ENCODE measurements at places on chromosomes 1 and 21.

GRCh38 chr1:70348399-70349165, 5.9 kb downstream of the ANKRD13C start:
- no peak for DNase-seq

DNA sequence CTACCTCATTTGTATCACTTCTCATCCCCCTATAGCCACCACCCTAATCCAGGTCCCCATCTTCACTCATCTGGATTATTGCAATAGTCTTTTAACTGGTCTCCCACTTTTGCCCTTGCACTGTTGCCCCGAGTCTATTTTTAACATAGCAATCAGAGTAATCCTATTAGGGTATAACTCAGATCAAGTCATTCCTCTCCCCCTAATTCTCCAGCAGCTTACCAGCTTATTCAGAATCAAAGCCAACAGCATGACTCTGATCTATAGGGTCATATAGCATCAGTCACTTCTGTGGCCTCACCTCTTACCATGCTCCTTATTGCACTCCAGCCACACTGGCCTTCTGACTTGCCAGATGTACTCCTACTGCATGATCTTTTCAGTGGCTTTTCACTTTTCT, 140.7 kb downstream of the PAPPA2 start:
- DNase-seq, result no peak

GRCh38 chr1:9253004-9253403, 18.4 kb downstream of the H6PD start:
- no peak for DNase-seq

DNA sequence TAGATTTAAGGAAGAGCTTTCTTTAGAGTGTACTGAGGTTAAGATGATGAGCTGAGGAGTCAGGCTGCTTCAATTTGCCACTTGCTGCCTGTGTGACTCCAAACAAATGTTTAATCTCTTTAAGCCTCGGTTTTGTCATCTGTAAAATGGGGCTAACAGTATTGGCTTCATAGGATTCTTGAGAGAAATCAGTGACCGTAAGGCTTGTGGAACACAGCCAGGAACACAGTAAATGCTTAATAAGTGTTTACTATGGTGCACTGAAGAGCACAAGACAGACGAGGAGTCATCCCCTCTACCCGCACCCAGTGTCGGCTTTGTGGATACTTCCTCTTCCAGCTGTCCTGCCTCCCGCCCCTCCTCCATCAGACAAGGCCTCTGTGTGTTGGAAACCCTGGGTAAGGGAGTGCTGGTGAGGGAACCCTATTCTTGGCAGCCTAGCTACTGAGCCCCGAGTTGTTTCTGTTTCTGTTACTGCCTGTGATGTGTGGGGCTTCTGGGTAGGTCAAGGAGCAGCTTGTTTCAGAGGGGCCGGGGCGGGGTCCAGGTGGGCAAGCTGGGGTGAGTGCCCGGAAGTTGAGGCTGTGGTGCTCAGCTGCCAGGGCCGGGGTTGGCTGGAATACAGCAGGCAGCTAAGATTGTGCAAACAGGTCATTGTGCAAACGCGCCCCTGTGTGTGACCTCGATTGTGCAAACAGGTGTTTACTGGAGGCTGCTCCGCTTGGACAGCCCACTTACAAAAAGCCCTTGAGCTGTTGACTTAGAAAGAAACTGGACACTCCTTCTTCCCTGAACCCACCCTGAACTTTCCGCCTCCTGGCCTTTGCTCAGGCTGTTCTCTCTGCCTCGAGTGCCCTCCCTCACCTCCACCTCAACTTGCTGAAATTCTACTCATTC, 4.0 kb upstream of the CSF3R start:
- peak; percentile 90 for DNase-seq

DNA sequence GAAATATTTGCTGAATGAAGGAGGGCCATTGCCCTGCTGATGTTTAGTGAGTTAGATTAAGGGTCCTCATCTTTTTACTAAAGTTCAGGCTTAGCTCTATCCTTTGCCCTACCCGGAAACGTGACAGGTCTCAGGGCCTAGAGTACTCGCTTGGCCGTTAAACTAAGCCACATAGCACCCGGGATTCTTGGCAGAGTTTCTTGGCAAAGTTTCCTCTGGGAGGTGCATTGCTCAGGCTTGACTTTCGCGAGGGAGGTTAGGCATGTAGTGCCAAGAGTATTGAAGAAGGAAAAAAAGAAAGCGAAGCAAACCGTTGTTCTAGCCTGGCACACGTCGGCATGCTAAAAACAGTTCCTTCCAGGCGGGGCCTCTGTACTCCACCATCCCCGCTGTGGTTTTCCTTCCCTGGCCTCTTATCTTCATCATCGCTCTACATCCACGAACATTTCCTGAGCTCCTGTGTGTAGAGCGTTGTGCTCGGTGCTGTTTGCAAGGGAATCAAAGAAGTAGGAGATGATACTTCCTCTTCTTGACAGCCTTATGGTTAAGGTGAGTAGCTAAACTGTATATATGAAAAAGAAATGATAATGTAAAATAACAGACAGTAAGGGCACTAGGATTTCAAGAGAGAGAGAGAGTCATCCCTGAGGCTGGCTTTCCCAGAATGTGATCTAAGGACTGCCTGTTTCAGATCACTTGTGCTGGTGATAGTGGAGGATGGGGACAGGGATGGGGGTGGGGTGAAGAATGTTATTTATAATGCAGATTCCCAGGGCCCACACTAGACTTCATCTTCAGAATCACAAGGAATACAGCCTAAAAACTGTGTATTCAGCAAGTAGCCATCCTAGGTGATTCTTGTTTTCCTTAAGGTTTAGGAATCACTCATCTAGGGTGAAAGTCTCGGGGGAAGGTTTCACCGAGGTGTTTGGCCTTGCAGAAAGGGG, 18.8 kb downstream of the RNF220 start:
- no peak for DNase-seq

DNA sequence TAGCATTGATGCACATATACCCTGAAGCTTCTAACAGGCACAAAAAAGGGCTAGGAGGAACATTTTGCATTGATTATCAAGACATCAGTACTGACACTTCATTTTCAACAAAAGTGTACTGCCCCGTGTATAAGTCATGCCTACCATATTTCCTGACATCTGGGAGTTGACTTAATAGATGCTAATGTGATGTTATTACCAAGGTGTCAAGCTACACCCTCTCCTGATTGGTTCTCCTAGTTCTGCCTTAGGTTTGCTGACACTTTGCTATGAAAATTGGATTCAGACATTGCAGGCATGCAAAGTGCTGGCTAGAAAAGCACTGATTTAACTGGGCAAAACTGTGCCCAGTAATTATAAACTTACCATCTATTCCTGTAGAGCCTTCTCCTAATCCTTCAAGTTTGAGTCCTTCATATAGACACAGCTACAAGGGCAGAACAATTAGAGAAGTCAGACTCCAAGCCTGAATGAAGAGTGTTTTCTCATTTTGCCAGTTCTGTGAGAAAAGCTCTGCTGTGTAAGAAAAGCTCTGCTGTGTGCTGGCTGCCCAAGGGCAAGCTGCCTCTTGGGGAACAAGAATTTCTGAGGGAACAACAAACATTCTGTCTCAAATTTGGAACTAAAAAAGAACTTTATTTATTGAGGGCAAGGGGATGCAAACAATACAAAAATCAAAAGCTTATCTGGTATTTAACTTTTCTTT, 11.2 kb downstream of the S100A10 start:
- DNase-seq, result no peak

DNA sequence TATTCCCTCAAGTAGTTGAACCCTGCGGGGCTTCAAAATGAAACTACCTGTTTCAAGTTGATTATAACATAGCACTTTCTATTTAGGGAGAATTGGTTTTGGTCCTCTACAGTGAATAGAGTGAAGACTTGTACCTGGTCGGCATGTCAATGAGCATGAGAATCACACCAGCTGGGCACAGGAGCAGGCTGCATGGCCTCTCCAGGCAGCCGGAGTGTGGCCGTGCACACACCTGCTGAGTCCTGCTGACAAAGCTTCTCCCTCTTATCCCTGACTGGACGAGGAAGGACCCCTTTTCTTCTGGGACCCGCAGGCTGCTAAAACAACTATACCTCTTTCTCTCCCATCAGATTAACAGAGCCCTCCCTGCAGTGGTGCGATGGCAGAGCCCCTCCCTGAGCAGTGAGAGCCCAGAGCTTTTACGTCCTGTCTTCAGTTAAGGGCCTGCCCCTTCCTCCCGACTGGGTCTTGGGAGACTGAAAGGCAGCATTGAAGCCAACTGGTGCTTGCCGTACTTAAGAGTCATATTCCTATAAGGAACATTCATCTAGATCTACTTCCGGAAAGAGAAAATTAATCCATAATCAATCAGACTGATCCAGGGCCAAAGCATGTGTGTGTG, 124.9 kb downstream of the CAPN8 start:
- DNase-seq, result no peak

DNA sequence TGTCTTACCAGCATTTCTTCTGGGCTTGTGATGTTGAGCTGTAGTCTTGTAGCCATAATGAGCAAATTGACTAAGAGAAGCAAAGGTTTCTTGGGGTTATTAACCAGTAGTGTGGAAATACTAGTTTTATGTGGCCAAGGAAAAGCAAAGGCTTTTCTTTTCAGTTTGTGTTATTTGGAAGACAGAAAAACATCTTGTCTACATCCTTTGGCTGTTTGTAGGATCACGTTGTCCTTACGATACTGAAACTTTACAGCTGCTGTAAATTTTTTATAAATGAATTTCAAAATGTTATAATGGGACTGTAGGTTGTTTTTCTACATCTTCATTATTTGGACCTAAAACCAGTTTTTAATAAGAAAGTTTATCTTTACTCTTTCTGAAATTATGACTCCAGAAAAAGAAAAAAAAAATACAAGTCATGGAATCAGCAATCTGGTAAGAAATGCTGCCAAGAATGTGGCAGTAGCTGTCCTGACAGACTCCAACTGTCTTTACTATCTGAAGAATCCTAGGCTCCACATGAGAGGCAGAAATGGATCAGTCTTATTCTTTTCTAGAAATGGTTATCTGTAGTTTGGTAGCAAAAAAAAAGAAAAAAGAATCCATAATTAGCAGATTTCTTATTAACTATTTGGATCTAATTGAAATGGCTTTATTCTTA, 41.6 kb upstream of the QSOX1 start:
- no peak for DNase-seq

DNA sequence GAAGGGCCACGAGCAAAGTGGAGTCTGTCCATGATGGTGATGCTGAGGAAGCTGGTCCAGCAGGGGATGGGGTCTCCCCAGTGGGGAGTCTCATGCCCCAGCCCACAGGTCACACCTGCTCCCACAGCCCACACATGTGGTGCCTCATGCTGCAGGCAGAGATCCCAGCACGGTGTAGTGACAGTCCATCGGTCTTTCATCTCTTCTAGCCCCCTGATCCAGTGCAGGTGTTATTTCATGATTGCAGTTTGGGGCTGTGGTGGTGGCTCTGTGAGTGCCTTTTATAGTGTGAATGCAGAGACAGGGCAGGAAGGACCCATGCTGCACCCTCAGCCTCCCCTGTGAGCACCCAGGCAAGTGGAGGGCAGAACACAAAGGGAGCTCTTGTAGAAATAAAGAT, 45.0 kb downstream of the UBASH3A start:
- no peak for DNase-seq

GRCh38 chr1:239218301-239218700, 168.1 kb upstream of the CHRM3 start:
- no peak for DNase-seq

DNA sequence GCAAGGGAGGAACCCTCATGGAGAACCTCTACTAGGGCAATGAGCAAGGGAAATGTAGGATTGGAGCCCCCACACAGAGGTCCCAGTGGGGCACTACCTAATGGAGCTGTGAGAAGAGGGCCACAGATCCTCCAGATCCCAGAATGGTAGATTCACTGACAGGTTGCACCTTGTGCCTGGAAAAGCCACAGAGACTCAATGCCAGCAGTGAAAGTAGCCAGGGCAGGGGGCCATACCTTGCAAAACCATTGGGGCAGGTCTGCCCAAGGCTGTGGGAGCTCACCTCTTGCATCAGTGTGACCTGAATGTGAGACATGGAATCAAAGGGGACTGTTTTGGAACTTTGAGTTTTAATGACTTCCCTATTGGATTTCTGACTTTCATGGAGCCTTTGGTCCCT, 17.9 kb downstream of the CFH start:
- DNase-seq, result no peak

GRCh38 chr1:68308034-68308433, 75.7 kb upstream of the WLS start:
- no peak for DNase-seq

DNA sequence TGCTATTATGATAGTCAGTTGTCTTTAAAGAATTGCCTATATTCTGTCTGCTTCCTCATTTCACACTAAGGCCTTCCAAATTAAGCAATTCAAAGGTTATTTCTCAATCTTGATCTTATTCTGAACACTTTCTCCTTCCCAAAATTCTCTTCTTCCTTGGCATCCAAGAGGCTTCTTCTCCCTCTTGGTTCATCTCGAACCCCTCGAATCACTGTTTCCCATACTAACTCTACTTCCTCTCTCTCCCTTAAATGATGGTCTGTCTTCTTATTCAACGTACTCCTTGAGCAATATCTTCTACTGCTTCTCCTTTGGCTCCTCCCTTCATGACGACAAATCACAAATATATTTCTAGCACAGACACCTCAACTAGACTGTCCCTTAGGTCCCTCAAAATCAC, 4.5 kb downstream of the COPA start:
- no peak for DNase-seq

- DNase-seq, result no peak
Observed at GRCh38 chr1:211723273-211723672, 47.9 kb upstream of the NEK2 start.

DNA sequence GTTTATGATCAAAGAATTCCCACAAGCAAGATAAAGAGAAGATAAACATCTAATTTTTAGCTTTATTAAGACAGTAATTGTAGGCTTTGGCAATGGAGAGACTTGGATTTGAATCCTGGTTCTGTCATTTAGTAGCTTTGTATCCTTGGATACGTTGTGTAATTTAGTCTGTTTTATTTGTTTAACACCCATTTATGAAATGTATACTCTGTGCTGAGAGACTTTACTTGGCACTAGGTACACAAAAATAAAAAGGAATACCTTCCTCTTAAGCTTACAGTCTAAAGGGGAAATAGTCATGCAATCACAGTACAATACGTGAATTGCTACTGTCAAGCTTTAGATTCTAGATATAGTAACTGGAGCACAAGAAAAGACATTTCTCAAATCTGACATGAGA, 23.8 kb downstream of the ZMPSTE24 start:
- DNase-seq, result no peak

GRCh38 chr1:170729225-170730002, 65.5 kb downstream of the PRRX1 start:
- DNase-seq, result no peak

GRCh38 chr1:236103059-236103458, 38.2 kb upstream of the NID1 start:
- DNase-seq, result no peak

GRCh38 chr1:52792036-52792435, 50.5 kb upstream of the ZYG11A start:
- DNase-seq, result no peak
